Peyer's patch (tissue), 4 donors: ENCODE measurements at places on chromosomes 7 and 10.

DNA sequence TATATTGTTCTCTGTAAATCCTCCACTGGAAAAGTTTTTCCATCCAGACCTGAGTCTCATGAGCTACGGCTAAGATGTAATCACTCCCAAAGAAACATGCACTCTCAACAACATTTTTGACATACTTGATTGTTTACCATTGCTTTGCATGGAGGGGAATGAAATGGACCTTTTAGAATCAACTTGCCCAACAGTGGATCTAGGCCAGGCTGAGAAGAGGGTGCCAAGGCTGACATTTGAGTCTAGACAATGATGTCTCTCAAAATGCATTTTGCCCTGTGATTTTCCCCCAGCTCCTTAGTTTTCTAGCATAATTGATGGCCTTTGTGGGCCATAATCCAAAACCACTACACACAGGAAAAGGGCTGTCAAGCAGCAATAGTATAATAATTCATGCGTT, 297.9 kb upstream of the KLF6 start:
- no peak for DNase-seq
- H3K27ac ChIP-seq: no peak overlapping the region
- no peaks in the 10 kb centered on the region for H3K36me3 ChIP-seq
- H3K4me1 ChIP-seq: no peaks in the 10 kb centered on the region

- DNase-seq: no peak
- H3K36me3 ChIP-seq: no peaks in the 10 kb centered on the region
- no peaks in the 10 kb centered on the region for H3K4me1 ChIP-seq
- no peak overlapping the region for H3K4me3 ChIP-seq
Measured at GRCh38 chr7:90626013-90626412, 29.9 kb downstream of the CDK14 start.

- DNase-seq: no peak
- H3K36me3 ChIP-seq: peaks cover 29% of the 10 kb centered on the region
- H3K27me3 ChIP-seq: no peaks in the 10 kb centered on the region
- peak overlapping the region; percentile 93 for H3K4me3 ChIP-seq
Measured at GRCh38 chr7:25124465-25125136, 459 bp downstream of the CYCS start.

GRCh38 chr7:121337398-121337797, 8.6 kb downstream of the WNT16 start:
- no peaks in the 10 kb centered on the region for H3K36me3 ChIP-seq
- H3K27me3 ChIP-seq: no peaks in the 10 kb centered on the region

GRCh38 chr10:103692436-103692951, 162.9 kb downstream of the SH3PXD2A start:
- peaks cover 76% of the 10 kb centered on the region for H3K4me1 ChIP-seq
- no peaks in the 10 kb centered on the region for H3K27me3 ChIP-seq
- peak overlapping the region; percentile 64 for H3K27ac ChIP-seq

GRCh38 chr7:120941064-120941463, 9.5 kb upstream of the ING3 start:
- H3K36me3 ChIP-seq: no peaks in the 10 kb centered on the region
- H3K27ac ChIP-seq: no peak overlapping the region
- DNase-seq: no peak
